Stimulated activated naive B cell treated with anti-CD40 and anti-IgM and Interleukin-4, amounts not matched to agents 10 μg/mL and 1 μg/mL and 100 μg/mL, for 72 hours (primary cell): ENCODE measurements at places on chromosomes 7 and 10.

- no peak for DNase-seq
- H3K27me3 ChIP-seq: peaks cover 83% of the 10 kb centered on the region
- no peaks in the 10 kb centered on the region for H3K36me3 ChIP-seq
- no peak overlapping the region for H3K27ac ChIP-seq
Measured at GRCh38 chr10:122163174-122164022, 107.7 kb upstream of the BTBD16 start.

- peaks cover 9% of the 10 kb centered on the region for H3K4me1 ChIP-seq
- H3K27me3 ChIP-seq: peaks cover 7% of the 10 kb centered on the region
- H3K27ac ChIP-seq: no peak overlapping the region
- no peak overlapping the region for H3K4me3 ChIP-seq
Measured at GRCh38 chr7:44534501-44534900, 6.6 kb downstream of the NPC1L1 start.

DNA sequence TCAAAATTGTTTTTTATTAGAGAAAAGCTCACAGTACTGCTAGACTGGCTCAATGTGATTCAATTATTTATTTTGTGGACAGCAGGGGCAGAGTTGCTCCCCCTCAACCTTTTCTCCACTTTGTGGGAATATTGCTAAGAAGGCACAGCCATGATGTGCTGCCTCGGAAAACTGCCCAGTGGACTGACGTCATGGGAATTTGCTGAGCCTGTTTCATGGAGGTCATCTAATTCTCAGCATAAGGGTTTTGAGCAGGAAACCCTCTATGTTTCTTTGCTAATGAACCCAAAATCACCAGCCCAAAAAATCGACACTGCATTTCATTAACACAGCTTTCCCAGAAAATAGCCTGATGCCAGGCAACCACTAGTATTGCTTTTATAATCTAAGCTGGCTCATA, 228.8 kb upstream of the FAM3C start:
- no peaks in the 10 kb centered on the region for H3K4me1 ChIP-seq
- no peaks in the 10 kb centered on the region for H3K36me3 ChIP-seq
- H3K27me3 ChIP-seq: no peaks in the 10 kb centered on the region
- H3K4me3 ChIP-seq: no peak overlapping the region
- H3K27ac ChIP-seq: no peak overlapping the region
- DNase-seq: no peak

DNA sequence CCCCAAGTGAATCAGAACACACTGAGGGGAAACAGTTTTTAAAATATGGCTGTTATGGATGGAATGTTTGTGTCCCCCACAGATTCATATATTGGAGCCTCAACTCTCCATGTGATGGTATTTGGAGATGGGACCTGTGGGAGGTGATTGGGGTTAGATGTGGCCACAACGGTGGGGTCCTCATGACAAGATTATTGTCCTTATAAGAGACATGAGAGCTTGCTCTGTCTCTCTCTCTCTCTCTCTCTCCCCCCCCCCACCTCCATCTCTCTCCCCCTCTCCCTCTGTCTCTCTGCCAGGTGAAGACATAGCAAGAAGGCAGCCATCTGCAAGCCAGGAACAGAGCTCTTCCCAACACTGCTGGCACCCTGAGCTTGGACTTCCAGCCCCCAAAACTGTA, 315.8 kb upstream of the MGMT start:
- H3K27ac ChIP-seq: no peak overlapping the region
- H3K36me3 ChIP-seq: no peaks in the 10 kb centered on the region
- H3K4me3 ChIP-seq: no peak overlapping the region
- H3K27me3 ChIP-seq: no peaks in the 10 kb centered on the region

DNA sequence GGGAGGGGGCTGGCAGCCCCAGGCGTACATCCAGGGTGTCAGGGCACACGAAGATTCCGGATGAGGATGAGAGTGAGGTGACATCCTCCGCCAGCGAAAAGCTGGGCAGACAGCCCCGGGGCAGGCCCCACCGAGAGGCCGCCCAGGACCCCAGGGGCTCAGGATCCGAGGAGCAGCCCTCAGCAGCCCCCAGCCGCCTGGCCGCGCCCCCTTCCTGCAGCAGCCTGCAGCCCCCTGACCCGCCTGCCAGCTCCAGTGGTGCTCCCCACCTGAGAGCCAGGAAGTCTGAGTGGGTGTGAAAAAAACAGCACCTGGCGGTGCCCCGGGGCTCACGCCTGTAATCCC, 3.2 kb downstream of the GJD4 start:
- H3K36me3 ChIP-seq: peaks cover 4% of the 10 kb centered on the region
- no peak for DNase-seq
- H3K4me3 ChIP-seq: no peak overlapping the region
